ENCODE measurements at places on chromosomes 3 and 15.

GRCh38 chr3:55486857-55487380 lies at the start of gene WNT5A:
Gene WNT5A, minus strand, starts transcription at chr3:55487306. Its CDS starts 321 bp downstream, at chr3:55486985.
- no peak for DNase-seq

- DNase-seq, result no peak
These were observed 33.0 kb downstream of the SLC6A20 start for GRCh38 chr3:45763303-45763675.

- no peak for DNase-seq
These were observed 75.2 kb downstream of the EOMES start for GRCh38 chr3:27646896-27647295.

DNA sequence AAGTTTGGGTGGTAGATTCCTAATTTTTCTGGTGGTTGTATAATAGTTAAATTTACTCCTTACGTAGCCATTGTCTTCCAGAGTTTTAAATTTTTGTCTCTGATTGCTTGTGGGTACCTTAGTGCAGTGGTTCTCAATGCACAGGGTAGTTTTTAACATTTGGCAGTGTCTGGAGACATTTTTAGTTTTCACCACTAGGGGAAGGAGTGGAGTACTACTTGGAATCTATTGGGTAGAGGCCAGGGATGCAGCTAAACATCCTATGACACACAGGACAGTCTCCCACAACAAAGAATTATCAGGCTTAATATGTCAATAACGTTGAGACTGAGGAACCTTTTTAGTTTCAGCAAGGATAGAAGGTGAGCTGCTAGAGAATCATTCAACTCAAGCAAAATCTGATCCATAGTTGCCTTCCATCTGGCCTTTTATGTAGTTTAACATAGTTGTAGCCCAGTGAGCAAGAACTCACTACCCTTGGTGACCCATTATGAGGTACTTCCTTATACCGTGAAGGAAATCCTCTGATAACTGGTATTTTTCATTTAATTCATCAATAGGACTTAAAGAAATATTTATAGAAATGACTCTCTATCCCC lies 8.6 kb upstream of the STX19 start:
- DNase-seq, result no peak

DNA sequence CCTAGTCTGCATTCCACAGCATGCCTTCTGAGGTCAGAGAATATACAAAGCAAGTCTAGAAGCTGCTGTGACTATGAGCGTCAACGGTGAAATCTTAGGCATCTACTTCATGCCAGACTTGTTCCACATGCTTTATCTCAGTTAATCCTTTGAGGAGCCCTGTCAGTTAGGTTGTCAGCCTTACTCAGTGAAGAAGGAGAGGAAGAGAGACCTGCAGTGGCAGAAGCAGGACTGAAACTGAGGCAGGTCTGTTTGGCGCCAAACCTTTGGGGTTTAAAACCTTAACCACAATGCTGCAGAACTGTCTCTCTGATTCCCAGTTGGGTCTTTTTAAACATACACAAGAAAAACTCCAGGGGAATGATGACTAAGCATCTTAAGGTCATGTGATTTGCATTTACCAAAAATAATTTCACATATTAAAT lies 139.0 kb upstream of the LIPC start:
- no peak for DNase-seq

DNA sequence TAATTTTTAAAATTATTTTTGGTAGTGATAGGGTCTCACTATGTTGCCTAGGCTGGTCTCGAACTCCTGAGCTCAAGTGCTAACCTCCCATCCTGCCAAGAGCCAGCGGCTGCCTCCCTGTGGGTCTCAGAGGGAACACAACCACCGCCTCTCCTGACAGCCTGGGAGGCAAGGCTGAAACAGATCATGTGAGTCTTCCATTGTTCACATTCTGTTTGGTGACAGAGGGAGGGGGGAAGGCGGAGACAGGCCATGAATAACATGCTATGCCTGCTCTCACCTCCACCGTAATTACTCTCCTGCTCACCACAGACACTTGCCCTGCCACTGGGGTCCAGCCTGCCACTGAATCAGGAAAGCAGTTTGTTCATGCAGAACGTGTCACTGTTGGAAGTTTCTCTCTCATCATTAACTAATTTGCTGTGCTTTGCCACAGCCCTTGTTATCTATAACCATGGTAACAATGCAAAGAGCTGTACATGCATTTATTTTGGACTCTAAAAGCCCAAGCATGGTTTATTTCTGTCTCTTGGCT lies 78.4 kb upstream of the RASGRF1 start:
- DNase-seq, result no peak

DNA sequence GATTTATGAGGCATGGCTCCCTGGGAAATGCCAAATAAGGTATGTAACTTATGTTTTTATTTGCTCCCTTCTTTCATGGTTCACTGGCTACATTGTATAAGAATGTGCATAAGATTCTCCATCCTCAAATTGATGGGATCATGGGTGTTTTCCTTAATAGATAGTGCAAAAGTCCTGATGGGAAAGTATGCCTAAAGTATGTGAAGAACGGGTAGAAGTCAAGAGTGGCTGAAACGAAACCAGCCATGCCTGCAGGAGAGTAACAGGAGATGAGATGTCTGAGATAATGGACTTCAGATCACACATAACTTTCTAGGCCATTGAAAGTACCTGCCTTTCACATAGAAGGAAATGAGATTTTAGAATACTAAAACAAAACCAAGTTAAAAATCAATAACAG lies 56.5 kb downstream of the ZBBX start:
- no peak for DNase-seq

DNA sequence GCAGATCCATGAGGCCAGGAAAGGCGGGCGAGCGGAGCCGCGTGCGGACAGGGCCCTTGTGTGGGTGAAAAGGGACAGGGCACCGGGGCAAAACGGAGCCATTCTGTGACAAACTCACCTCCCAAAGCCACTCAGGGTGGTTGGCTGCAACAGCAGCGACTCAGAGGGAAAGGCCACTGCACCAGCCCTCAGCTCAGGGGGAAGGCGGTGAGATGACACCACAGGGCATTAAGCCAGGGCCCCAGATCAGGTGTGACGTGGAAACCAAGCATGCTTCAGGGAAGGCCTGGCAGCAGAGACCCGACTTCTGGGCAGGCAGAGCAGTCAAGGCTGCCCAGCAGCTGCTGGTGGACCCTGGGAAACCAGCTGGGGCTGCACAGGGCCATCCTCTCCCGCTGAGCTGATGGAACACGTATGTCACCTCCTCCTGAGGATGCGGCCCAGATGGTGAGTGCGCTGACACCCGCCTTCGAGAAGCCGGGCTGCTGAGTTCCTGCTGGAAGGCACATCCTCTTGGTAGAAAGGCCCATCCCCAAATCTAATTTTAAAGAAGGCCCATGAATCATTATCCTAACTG lies 82.3 kb downstream of the CHSY1 start:
- DNase-seq, result no peak

- DNase-seq, result no peak
These were observed 462.6 kb downstream of the PDCD6IP start for GRCh38 chr3:34261001-34261385.

- DNase-seq, result no peak
These were observed 894 bp upstream of the TM4SF4 start for GRCh38 chr3:149473357-149474249.

DNA sequence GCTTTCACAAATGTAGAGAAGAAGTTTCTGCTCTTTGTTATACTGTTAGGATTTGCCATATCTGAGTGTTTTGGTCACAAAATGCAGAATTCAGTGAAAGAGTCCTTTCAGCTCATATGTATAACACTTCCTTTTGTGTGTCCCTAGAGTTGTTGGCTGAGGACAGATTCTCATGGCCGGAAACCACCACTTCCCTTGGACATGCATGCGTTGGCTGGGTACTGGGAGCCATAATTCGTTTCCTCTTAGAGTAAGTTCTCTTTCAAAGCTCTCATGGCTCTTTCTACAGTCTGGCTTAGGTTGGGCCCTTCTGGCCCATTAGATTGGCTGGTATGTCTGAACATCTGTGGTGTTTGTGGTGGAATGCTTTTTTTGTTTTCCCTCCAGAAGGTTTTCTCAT lies 298.5 kb downstream of the DIPK2A start:
- no peak for DNase-seq

DNA sequence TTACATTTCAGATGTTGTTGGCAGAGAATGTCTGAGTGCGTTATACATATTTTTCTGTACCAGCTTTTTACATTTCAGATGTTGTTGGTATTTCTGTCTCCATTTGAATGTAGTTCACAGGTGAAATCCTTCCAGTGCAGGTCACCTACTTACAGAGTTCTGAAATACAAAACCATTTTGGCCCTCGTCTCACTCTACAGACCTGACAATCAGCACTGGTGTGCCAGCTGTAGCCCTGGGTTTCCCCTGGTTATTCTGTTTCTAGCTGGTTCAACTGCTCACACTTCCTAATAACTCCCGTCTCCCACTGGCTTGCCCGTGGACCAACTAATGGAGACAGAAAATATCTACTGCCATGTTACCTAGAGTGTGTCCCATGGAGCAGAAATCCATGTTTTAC lies 87.5 kb upstream of the CDIN1 start:
- DNase-seq, result no peak
